ENCODE measurements at places on chromosomes 11 and 22.
A peak's percentile ranks its signal among the peaks of the same experiment; 100 is the strongest.

GRCh38 chr11:76209375-76209972, 3.2 kb upstream of the WNT11 start:
- DNase-seq: peak; percentile 10

DNA sequence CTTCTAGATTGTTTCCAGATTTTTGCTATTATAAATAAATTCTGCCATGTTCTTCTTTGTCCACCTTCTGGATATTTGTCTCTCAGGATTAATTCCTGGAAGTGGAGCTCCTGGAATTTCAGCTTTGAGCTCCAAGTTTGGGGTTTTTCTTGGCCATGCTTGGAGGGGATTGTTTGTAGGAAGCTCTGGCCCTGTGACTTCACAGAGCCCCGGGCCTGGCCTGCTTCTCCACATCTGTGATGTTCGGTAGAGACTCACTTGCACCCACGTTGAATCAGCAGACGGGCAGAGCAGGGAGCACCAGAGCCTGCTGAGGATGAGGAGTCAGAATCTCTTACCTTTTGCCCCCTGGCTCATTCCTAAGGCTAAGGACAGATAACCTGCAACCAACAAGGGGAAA, 35.7 kb downstream of the LRRC32 start:
- DNase-seq: no peak

- DNase-seq: no peak
Observed at GRCh38 chr11:133197425-133197824, 334.9 kb downstream of the OPCML start.

- DNase-seq: no peak
Observed at GRCh38 chr11:44638032-44638431, 72.6 kb downstream of the CD82 start.

DNA sequence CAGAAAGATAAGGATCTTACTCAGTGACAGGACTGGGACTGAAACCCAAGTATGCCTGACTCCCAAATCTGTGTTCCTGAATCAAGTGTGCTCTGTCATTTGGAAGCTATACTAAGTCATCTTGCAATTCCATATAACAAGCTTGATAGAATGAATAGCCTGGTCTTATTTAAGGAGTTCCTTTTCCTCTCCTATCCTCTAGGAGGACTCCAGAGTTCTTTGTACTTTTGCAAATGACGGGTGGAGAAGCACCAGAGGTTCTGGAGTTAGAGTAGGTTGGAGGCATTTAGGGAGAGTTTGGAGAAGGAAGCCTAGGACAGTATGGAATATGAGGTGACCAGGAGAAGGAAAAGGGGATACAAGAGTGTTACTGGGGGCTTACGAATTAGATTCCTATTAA, 92.9 kb upstream of the RCN1 start:
- DNase-seq: no peak

DNA sequence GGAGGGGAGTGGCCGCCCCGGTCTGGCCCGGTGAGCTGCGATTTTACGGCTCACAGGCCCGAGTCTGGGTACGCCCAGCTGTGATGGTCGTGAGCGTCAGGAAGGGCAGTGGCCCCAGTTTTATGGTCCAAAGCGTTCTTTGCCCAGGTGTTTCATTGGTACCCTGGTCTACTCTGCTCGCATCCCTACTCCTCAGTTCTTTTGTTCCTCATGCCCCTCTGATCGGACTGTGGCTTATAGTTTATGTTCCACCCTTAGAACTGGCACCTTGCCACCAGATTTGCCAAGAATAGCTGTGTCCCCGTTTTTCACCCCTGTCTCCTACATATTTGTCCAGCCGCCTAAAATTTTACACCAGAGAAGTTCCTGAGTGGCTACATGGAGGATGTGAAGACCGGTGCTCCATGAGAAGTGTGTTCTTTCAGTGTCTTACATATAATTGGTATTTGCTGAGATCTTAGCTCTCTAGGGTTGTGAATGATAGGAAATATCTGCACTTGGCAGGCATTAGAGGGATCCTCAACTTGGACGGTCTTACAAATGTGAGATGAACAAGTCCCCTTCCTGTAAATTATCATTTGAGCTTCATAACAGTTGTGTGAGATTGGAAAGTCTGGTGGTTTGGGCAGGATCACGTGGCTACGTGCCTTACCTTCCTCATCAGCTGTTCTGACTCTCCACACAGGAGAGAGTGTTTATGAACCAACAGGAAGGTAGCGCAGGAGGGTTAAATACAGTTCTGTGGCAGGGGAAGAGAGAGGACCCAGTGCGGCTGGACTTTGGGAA, 1.1 kb downstream of the PANX1 start:
- DNase-seq: no peak

- DNase-seq: peak; percentile 94
Observed at GRCh38 chr22:46934746-46935491, 172.5 kb downstream of the TBC1D22A start.

GRCh38 chr11:47001781-47002181, 65.2 kb downstream of the CSTPP1 start:
- no peak for DNase-seq

DNA sequence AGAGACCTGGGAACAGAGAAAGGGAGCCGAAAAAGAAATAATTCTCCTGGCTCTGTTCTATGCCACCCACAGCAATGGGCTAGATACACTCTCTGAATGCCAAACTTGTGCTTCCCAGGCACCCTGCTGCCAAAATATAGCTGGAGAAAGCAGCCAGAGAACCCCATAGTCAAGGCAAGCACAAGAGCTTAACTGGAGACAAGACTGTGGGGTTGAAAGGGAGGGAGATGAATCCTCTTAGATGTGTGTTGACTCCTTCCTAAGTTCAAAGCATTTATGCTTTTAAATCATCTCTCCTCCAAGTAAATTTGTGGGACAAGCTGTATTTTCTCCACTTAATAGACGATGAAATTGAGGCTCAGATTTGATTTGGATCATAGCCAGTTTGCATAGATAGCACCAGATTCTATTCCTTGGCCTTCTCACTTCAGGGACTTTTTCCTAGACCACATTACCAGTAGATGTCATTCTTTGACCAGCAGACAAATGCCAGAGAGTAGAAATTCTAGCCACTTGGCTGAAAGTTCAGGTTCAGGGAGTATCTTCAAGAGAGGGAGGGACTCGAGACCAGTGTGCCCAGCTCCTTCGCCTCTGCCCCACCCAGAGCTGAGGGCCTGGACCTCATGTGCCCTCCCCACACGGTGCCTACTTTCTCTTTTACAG, 16.5 kb upstream of the ETS1 start:
- DNase-seq: peak; percentile 20

Data from EL (cell line).